ENCODE measurements at places on chromosomes 16 and 17.

- DNase-seq = no peak
Observed at GRCh38 chr16:333406-334094, 19.0 kb downstream of the AXIN1 start.

- DNase-seq = no peak
Observed at GRCh38 chr16:505479-506245, 21.9 kb upstream of the CAPN15 start.

DNA sequence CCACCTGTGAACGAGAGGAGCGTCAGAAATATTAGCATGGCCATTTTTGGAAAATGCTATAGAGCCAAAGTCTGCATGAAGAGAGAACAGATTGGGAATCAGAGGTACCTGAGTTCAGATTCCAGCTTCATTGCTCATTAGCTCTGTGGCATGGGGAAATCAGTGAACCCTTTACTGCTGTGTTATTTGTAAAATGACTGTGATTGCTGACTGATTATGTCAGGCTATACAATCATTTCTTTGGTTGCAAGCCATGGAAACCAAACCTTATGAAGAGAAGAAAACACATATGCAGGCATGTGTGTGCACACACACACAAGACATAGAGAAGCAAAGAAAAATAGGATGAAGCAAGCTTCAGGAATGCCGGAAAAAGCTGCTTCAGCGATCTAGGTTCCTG lies 101.4 kb upstream of the HSBP1 start:
- no peak for DNase-seq

DNA sequence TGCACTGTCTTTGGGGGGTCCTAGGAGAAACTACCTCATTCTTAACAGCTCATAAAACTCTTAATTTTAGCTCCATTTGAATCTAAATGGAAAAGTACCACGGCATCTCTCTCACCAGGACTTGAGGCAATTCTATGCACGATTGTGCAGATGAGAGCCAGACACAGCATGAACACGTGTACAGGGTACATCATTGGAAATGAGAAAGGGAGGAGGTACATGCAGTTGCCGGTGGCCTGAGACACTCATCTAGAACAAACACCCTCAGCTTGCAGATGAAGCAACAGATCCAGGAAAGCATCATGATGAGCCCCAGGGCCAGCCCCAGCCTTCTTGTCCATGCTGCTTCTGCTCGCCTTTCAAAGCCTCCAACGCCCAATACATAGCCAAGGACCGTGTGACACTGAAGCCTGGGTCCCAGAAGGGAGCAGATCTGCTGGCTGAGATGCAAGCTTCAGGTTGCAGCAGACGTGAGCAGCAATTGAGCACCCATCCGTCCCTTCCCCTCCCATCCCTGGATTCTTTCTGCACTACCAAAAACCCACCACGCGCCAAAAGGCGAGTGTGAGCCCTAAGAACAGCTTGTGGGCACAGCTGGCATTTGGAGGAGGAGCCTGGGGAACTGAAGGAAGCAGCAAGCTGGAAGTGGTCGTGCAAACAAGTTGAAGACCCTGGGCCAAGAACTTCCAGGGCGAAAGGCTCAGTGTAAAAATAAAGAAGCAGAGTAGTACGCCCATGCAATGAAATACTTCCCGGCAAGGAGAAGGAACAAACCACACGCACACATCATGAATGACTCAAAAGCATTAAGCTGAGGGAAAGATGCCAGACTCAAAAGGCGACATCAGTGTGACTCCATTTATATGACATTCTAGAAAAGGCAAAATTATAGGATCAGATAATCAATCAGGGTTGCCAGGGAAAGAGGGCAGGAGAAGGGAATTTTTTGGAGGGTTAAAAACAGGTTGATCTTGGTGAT lies 7.3 kb upstream of the RCVRN start:
- no peak for DNase-seq

DNA sequence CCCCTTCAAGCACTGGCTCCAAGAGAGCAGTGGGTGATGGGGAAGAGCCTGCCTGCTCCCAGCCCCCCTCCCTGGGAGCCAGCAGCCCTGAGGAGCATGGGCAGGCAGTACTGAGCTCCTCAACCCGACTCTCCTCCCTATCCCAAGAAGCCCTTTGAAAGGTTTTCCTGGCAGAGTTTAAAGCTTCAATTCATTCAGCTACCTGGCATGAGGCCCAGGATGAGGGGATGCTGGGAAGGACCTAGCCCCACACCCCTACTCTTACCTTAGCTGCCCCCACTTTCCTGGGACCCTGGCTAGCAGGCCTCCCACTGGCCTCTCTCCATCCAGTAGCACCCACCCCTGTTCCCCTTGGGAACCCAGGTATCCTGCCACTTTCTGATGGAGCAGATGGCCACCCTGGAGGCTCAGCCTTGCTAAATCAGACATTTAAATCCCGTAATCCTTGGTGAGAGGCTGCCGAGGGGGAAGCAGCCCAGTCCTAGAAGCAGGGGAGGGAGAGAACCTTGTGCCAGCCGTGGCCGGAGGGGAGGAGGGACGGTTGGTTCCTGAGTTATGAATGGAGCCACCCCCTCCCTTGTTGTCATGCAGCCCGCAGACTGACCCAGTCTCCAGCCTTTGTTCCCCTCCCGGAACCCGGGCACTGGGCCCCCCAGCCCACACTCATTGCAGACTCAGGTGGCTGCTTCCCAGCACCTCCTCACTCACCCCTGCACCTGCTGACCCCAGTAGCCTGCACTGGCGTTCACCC lies 17.1 kb downstream of the ATP1B2 start:
- no peak for DNase-seq
